ENCODE measurements at places on chromosomes 11 and 22. TPM values are rescaled to one million over a fixed set of nuclear protein-coding genes. Genes with fewer than 3 reads are reported as not detected.
A peak's percentile ranks its signal among the peaks of the same experiment; 100 is the strongest.

DNA sequence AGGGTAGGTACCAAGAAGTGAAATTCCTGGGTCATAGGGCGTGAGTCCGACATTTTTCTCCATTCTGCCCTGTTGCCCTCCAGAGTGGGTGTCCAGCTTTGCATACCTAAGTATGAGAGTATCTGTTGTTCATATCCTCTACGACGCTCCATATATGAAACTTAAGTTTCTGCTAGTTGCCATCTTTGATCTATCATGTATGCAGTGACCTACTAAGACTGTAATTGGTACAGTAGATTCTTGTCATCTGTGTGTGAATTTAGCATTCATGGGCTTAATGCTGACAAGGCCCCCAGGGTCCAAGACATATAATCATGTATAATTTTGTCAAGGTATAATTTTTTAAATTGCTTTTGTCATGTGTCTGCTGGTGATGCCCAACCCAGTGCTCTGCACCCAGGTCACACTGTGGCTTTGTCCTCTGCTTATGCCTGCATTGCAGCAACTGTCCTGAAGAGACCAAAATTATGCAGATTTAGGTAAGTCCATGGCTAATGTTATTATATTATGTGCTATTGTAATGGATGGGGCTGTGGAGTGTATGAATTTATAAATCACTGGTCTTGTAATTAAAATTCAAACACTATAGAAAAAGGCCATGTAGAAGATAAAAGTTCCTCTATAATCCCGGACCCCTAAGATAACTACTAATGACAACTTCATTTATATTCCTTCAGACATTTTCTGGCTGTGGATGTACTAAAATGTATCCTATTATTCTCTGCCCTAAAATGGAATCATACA is 12.2 kb downstream of the NEAT1 start:
- DNase-seq, result peak; percentile 22

Gene FGF19
- total RNA-seq, result not detected

GRCh38 chr11:112735470-112735869 is 225.8 kb upstream of the NCAM1 start:
- DNase-seq, result no peak

Gene LRRC51
- 11.7 TPM for total RNA-seq

GRCh38 chr22:44005524-44005923 is 18.6 kb upstream of the PARVB start:
- no peak for DNase-seq

DNA sequence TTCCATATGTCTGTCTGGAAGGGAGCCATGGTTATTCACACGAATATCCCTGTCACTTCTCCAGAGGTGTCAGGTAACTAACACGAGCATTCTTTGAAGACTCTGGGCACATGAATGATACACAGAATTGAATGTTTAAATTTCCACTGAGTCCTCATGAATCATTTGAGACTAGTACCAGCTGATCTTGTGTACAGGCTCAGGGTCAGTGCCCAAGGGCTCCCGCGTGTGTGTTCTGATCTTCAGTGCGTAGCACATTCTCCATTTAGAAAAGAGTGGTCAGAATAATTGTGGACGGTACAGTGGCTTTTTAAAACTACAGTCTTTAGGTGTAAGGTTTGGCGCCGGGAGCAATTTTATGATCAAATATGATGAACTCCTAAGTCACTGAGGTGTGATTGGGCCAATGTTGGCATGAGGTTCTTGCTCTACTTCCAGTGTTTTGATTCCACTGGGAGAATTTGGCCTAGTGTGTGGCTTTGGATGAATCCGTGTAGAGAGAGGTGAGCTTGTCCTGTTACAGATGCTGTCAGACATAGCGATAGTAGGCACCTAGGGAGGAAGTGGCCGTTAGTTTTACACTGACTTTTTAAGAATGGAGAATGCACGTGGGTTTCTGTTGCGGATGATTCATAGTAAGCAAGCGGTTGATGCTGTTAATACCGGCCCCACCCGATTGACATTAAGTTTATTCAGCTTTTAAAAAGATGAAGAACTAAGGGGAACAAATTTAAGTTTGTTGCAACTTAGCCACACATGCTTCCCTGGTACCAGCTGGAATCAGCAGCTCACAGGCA is 22.2 kb downstream of the NUP50 start:
- no peak for DNase-seq

Gene SPON1
- 2.9 TPM for total RNA-seq

Gene LDLRAD3
- 3.9 TPM for total RNA-seq

- no peak for DNase-seq
These were observed 509.3 kb upstream of the TENM4 start for GRCh38 chr11:79950172-79950571.

Gene PANX2
- not detected for total RNA-seq

Gene SNX19
- 175 TPM for total RNA-seq

GRCh38 chr11:117547946-117548345 is 220.3 kb downstream of the CEP164 start:
- DNase-seq, result no peak

Gene PLAAT3
- total RNA-seq, result 50.6 TPM

DNA sequence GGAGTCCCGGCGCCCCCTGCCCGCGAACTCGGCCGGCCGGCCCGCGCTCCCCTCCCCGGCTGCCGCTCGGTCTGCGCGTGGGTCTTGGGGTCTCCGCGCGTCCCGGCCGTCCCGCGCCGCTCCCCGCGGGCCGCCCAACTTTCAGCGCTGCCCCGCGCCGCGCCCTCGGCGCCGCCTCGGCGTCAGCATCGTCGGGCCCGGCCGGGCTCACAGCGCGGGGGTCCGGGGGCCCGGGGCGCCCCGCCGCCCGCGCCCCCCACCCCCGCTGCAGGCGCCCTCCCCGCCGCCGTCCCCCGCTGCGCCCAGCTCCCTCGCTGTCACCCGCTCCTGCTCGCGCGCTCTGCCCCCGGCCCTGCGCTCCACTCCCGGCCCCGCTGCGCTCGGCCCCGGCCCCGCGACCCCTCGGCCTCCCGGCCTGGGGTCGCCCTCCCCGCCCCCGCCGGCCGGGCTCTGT is at the start of gene KCNJ4:
Gene KCNJ4 (minus strand): TSS at position 124 of the 454 bp plus-strand sequence. CDS start 27,067 bp downstream, outside the sequence.
- no peak for DNase-seq

DNA sequence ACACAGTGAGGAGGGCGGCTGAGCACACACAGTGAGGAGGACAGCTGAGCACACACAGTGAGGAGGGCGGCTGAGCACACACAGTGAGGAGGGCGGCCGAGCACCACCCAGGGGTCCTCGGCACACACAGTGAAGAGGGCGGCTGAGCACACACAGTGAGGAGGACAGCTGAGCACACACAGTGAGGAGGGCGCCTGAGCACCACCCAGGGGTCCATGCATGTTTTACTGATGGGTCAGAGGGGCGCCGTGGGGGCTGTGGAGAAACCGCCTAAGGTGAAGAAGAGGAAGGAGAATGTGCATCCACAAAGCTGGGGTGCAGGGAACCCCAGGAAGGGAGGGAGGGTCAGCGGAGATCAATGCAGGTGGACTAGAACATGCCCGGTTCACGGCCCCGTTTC is 461.8 kb downstream of the BRD1 start:
- no peak for DNase-seq

- DNase-seq, result no peak
These were observed 78.4 kb downstream of the MN1 start for GRCh38 chr22:27723158-27723557.

DNA sequence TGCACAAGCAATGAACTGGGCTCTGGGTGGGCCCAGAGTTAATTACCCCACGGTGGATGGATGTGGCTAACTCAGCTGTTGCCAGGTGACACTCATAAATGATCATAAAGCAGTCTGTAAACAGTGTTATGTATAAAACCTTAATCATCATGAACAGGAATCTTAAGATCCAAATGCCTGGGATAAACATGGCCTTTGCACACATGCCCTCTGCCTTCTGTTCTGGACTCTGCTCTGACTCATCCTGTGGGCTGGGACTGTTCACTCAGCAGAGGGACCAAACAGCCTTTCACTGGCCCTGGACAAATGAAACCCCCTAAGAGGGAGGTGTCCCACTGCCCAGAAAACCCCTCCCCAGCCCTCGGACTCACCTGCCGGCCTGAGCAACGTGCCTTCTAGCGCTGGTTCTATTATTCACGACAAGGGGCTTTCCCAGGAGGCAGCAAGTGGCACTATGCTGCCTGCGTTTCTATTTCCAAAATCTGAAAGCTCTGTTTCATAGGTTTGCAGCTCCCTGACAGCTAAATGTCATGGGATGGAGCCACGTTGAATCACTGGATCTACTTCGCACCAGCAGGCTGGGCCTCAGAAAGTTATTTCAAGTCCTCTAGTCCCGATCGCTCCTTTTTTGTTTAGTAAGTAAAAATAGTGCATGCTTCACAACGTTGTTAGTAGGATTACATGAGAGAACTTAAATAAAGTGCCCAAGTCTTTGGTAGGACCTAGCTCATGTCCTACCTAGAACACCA is 53.0 kb downstream of the LARGE1 start:
- DNase-seq, result peak; percentile 78

Gene TREH
- total RNA-seq, result not detected

Gene RIC3
- total RNA-seq, result 6.1 TPM

DNA sequence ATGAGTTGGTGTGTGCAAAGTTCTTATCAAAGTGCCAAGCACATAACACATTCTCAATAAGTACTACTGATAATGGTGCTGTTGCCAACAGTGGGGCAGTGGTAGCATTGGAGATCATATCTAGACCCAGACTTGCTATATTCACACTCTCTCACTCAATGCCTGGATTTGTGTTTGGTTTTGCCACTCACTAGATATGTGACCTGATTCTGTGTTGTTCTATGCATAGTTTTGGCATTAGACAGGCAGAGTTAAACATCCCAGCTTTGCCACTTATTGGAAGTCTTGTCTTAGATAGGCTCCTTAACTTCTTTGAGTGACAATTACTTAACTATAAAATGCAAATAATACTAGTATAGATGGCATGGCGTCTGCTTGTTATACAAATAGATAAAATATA is 642.6 kb upstream of the CCDC179 start:
- no peak for DNase-seq

- DNase-seq, result no peak
These were observed 22.0 kb downstream of the TRAF6 start for GRCh38 chr11:36488096-36488495.

Gene XRRA1
- total RNA-seq, result 37.0 TPM

DNA sequence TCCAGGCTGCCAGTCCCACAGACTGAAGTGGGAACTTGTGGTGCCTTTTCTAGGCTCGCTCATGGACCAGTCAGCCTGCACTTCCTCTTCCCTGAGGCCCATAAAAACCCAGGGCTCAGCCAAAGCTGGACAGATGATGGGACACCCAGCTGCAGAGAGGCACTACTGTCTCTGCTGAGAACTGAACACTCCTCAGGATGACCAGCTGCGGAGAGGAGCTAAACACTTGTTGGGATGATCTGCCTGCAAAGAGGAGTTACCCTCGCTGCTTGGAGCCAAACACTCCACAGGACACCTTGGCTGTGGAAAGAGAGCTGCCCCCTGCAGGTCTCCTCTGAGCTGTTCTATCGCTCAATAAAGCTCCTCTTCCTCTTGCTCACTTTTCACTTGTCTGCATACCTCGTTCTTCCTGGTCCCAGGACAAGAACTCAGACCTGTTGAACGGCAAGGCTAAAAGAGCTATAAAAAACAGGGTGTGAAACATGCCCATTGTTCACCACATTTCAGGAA is 465.5 kb downstream of the GUCY1A2 start:
- no peak for DNase-seq

GRCh38 chr11:15911377-15912044 is 444.8 kb downstream of the SOX6 start:
- peak; percentile 16 for DNase-seq

Gene ANO3
- total RNA-seq, result not detected

- DNase-seq, result peak; percentile 92
These were observed 1.1 kb upstream of the CD81 start for GRCh38 chr11:2375964-2376551.
